Uterus (tissue), 4 donors: ENCODE measurements at places on chromosomes 7 and 10. TPM values are rescaled to one million over a fixed set of nuclear protein-coding genes. Genes with fewer than 3 reads are reported as not detected.

Gene STAG3
- total RNA-seq: 2.5 TPM

GRCh38 chr7:28078036-28078901 is 102.3 kb downstream of the JAZF1 start:
- H3K36me3 ChIP-seq: no peaks in the 10 kb centered on the region
- no peaks in the 10 kb centered on the region for H3K27me3 ChIP-seq
- H3K27ac ChIP-seq: no peak overlapping the region
- no peak overlapping the region for H3K4me3 ChIP-seq

DNA sequence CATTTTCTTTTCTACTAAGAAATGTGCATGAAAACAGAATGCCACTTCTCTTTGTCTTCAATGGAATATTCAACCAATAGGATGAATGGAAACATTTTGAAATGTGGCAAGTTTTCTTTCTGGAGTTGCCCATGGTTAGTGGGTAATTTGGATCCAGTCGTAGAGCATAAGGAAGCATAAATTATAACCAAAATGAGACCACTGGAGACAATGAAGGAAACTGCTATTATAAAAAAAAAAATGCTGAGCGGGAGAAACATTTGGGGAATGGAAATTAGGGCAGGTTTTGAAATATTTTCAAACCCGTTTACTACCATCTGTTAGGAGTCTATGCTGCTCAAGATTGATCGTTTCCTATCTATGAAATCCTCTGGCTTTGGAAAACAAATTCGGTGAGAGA is 182.9 kb upstream of the PRKCQ start:
- H3K27me3 ChIP-seq: no peaks in the 10 kb centered on the region
- no peaks in the 10 kb centered on the region for H3K4me1 ChIP-seq
- H3K4me3 ChIP-seq: no peak overlapping the region
- no peaks in the 10 kb centered on the region for H3K36me3 ChIP-seq
- DNase-seq: no peak
- no peak overlapping the region for H3K27ac ChIP-seq

DNA sequence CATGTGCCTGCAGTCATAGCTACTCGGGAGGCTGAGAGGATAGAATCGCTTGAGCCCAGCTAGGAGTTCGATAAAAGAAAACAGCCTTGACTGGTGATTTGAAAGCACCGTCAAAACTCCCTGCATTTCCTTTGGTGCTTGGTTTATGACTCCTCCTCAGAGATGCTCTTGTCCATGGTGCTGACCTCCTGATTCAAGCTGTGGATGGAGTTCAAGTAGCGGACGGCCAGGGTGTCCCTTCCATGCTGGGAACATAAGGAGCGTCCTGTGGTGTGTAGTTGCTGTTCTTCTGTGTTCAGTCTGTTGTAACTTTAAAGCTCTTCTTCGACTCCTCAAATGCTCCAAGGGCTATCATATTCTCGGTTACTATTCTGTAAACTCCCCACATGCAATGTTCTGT is 382.5 kb upstream of the KIAA1217 start:
- H3K4me1 ChIP-seq: no peaks in the 10 kb centered on the region
- DNase-seq: no peak
- H3K4me3 ChIP-seq: no peak overlapping the region
- H3K27ac ChIP-seq: no peak overlapping the region

DNA sequence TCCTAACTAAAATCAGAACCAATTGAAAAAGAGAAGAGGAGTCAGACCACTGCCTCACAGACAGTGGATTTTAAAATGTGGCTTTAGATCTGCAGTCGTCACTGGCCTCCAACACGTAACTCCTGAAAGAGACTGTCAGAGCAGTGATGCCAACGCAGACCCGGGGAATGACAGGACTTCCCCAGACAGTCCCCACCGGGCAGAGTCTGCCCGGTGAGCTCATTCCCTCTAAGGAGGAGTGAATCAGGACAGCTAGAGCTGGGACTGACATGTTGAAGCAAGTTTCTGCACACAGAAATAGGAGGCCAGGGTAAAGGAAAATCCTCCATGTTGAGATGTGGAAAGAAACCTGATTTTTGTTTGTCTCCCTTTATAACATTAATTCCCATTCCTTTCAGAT is 105.0 kb downstream of the TES start:
- no peak overlapping the region for H3K27ac ChIP-seq
- no peak overlapping the region for H3K4me3 ChIP-seq
- no peaks in the 10 kb centered on the region for H3K4me1 ChIP-seq
- H3K27me3 ChIP-seq: no peaks in the 10 kb centered on the region
- H3K36me3 ChIP-seq: no peaks in the 10 kb centered on the region
- no peak for DNase-seq

DNA sequence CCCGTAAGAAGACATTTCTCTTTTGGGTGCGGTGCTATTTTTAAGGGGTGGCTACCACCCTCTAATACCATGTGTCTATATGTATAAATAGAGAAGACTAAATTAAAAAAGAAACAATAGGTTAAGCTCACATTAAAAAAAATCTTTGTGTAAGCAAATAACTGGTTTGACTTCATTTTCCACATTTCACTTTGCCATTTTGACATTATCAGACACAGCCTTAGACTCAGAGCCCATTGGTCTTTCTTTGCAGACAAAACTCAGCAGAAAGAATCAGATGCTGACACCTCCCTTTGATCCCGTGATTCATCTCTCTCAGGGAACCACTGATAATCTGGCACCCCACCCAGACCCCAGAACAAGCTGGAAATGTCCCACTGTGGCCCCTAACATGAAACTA is 74.5 kb downstream of the EMX2 start:
- H3K36me3 ChIP-seq: no peaks in the 10 kb centered on the region
- H3K27ac ChIP-seq: no peak overlapping the region
- H3K4me1 ChIP-seq: no peaks in the 10 kb centered on the region
- no peaks in the 10 kb centered on the region for H3K27me3 ChIP-seq

- H3K27ac ChIP-seq: no peak overlapping the region
- H3K4me3 ChIP-seq: no peak overlapping the region
- H3K36me3 ChIP-seq: no peaks in the 10 kb centered on the region
- no peaks in the 10 kb centered on the region for H3K27me3 ChIP-seq
- H3K4me1 ChIP-seq: no peaks in the 10 kb centered on the region
Observed at GRCh38 chr10:87767253-87767652, 50.8 kb downstream of the ATAD1 start.

- H3K27me3 ChIP-seq: no peaks in the 10 kb centered on the region
- no peak overlapping the region for H3K27ac ChIP-seq
- H3K4me3 ChIP-seq: no peak overlapping the region
- no peaks in the 10 kb centered on the region for H3K4me1 ChIP-seq
- no peaks in the 10 kb centered on the region for H3K36me3 ChIP-seq
Observed at GRCh38 chr7:22591271-22591670, 91.3 kb upstream of the STEAP1B start.

GRCh38 chr7:116193329-116194087 is 16.8 kb upstream of the TES start:
- no peaks in the 10 kb centered on the region for H3K4me1 ChIP-seq
- no peaks in the 10 kb centered on the region for H3K36me3 ChIP-seq
- H3K27ac ChIP-seq: no peak overlapping the region

- no peaks in the 10 kb centered on the region for H3K36me3 ChIP-seq
- H3K4me1 ChIP-seq: no peaks in the 10 kb centered on the region
- no peak overlapping the region for H3K4me3 ChIP-seq
- no peaks in the 10 kb centered on the region for H3K27me3 ChIP-seq
- no peak for DNase-seq
Observed at GRCh38 chr10:114513381-114513792, 109.1 kb upstream of the AFAP1L2 start.

GRCh38 chr7:106062521-106062931 is 49.6 kb downstream of the SYPL1 start:
- no peak for DNase-seq
- no peaks in the 10 kb centered on the region for H3K27me3 ChIP-seq
- no peak overlapping the region for H3K27ac ChIP-seq
- H3K4me1 ChIP-seq: no peaks in the 10 kb centered on the region
- H3K36me3 ChIP-seq: no peaks in the 10 kb centered on the region

DNA sequence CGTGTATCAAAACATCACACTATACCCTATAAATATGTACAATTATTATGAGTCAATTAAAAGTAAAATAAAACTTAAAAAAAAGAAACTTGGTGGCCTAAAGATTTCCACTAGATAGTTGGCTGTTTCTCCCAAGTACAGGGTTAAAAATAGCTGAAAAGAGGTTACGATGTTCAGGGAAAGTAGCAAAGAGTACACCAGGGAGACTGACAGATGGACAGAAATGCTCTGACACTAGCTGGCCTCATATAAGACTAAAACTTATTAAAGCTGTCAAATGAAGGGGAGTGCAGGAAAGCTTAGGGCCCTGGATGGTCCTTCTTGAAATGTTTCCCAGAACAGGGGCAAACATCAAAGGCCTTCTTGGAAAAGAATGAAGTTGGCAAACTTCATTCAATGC is 51.3 kb downstream of the TCAF1 start:
- no peak overlapping the region for H3K27ac ChIP-seq
- H3K4me1 ChIP-seq: no peaks in the 10 kb centered on the region
- no peaks in the 10 kb centered on the region for H3K27me3 ChIP-seq
- H3K36me3 ChIP-seq: no peaks in the 10 kb centered on the region
- no peak overlapping the region for H3K4me3 ChIP-seq
